ENCODE measurements at places on chromosomes 12 and 14.

- no peak for DNase-seq
Observed at GRCh38 chr12:54569995-54570528, 18.4 kb downstream of the PPP1R1A start.

- no peak for DNase-seq
Observed at GRCh38 chr12:32989705-32990104, 93.1 kb upstream of the PKP2 start.

DNA sequence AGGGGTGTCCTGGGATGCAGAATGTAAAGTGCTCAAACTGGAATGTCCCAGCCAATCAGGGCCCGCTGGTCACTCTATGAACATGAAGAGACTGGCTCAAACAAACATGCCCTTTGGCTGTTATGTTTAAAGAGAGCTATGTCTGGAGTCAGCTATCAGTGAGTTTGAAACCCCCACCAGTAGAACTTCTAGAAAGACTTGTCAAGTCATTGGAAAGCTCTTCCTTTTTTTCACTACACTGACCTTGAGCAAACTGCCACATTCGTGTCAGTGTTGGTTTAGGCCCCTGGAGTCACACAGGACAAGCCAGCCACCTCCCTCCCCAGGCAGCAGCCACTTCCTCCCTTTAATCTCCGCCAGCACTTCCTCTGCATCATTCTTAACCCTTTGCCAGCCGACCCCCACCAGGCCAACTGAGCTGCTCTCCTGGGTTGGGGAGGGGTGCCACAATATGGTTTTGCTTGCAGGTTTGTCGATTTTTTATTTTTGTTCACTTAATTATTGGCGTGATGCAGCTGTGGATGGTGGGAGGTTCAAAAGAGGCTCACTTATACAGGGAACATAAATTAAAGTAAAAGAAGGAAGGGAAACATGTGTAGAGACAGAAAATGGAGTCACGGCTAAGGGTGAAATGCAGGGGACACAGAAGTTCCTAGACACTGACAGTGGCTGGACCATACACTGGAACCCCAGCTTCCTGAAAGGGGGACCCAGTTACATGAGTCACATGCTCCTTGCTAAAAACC, 25.3 kb downstream of the CMKLR1 start:
- no peak for DNase-seq

DNA sequence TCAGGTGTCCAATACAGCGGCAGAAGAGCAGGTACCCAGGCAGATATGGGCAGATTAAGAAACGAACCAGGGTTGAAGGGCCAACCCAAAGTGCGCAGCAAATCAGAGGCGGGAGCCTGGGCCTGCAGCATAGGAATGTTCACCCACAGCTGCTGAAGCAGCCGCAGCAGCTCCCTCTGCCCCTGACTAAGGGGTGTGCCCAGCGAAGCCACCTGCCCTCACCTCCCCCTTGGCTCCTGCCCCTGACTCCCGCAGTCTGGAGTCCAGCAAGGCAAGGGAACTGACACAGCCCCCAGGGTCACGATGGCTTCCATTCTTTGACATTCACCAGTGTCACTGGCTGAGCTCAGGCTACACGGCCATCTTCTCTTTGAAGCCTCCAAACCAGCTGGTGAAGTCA, 27.3 kb upstream of the ZFP36L1 start:
- DNase-seq, result no peak

DNA sequence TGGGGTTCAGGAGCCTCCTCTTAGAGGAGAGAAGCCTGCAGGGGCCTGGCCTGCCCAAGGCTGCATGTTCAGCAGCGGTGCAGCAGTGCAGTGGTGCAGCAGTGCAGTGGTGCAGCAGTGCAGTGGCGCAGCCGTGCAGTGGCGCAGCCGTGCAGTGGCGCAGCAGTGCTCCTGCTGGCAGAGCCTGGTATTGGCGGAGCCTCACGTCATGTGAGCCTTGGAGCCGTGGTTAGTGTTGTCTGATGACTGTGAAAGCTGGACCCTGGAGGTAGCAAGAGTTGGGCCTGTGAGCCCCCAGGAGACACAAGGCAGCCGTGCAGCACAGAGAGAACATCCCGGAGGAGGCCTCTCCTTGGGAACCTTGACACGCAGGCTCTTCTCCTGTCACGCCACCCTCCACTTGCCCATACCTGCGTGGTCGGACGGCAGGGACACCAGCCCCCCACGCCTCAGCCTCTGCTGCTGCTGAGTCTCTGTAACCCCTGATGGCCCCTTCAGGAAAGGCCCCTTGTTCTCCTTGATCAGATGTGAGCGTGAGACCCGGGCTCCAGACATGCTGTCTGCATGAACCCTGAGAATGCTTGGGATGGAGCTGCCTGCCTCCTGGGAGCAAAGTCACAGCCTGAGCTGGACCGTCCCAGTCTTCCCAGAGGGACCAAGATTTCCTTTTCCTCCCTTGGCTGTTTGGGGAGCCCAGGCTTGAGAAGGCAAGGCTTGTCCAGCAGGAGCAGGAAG, 193.7 kb downstream of the KIF26A start:
- no peak for DNase-seq
